ENCODE measurements at places on chromosomes 4 and X. TPM values are rescaled to one million over a fixed set of nuclear protein-coding genes. Genes with fewer than 3 reads are reported as not detected.

GLRA3 gene
- not detected for polyA plus RNA-seq

SPOCK3 gene
- polyA plus RNA-seq, result 1.7 TPM

LETM1 gene
- polyA plus RNA-seq, result 12.1 TPM

AREG gene
- 0.24 TPM for polyA plus RNA-seq

XPNPEP2 gene
- 4.1 TPM for polyA plus RNA-seq

F8A2 gene
- polyA plus RNA-seq, result not detected

TBX22 gene
- not detected for polyA plus RNA-seq

MOSPD2 gene
- 9.1 TPM for polyA plus RNA-seq

UGT2B10 gene
- not detected for polyA plus RNA-seq

NAP1L3 gene
- polyA plus RNA-seq, result 10.8 TPM

TAF7L gene
- 0.12 TPM for polyA plus RNA-seq

AWAT1 gene
- not detected for polyA plus RNA-seq

F9 gene
- not detected for polyA plus RNA-seq

FRMD7 gene
- 0.43 TPM for polyA plus RNA-seq

ZXDB gene
- polyA plus RNA-seq, result 7.3 TPM

LRAT gene
- 0.14 TPM for polyA plus RNA-seq

DNA sequence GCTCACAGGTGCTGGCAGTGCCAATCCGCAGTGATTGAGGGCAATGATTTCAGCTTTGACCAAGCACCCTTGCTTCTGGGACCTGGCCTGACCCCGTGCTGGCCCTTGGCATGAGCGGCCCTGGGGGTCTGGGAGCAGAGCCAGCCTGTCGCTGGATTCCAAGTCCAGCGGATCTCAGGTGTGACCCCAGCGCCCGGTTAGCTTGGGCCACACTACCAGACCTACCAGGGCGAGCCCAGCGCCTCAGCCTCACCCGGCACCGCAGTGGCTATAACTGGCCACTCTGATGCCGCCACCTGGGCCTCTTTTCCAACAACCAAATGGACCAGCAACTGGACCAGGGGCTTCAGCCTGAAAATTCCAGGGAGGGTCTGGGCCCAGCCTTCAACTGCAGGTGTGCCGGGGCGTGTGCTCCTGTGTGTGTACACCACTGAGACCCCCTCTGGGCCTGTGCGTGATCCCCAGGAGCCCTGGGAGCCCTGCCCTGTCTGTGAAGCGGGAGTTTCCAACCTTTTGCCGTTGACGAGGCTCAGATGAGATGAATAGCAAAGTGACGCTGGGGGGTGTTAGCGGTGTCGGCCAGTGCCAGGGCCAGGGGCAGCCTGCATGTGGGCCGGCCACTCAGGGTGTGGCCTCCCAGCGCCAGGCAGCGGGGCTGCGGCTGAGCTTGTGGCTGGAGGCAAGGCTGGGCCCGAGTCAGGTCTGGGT is 658 bp downstream of the SH3TC1 start:
- DNase-seq, result no peak

DNA sequence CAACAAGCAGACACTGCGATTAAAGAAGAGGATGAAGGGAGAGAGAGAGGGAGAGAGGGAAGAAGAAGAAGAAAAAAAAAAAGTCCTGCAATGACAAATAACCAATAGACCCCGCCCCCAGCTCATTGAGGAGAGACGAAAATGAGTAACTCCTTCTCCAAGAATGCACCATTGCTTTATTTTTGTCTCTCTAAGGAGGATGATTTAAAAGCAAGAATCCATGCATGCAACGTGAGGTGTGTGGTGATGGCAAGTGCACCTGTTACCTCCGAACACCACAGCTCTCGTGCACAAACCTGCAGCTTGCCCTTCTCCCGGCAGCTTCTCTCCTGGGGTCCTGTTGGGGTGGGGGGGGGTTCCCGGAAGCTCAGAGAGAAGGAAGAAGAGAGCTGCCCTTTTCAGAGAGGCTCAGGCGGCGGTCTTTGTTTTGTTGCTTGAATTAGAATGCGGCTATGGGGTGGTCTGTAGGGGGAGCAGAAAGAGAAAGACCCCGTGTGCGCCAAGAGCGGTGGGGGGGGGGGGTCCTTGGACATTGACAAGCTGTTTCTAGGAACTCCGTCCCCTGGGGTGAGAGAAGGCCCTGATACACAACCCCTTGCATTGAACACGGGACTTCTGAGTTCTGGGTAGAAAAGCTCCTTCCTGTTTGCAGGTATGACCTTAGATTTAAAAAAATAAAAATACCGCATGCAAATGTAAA is 100.7 kb downstream of the CRLF2 start:
- DNase-seq, result no peak

- no peak for DNase-seq
These were observed 187.2 kb downstream of the RAB28 start for GRCh38 chr4:13296986-13297385.

- no peak for DNase-seq
These were observed 213.6 kb upstream of the PGRMC2 start for GRCh38 chr4:128501239-128501638.

- DNase-seq, result no peak
These were observed 11.7 kb downstream of the XK start for GRCh38 chrX:37697169-37697760.

DNA sequence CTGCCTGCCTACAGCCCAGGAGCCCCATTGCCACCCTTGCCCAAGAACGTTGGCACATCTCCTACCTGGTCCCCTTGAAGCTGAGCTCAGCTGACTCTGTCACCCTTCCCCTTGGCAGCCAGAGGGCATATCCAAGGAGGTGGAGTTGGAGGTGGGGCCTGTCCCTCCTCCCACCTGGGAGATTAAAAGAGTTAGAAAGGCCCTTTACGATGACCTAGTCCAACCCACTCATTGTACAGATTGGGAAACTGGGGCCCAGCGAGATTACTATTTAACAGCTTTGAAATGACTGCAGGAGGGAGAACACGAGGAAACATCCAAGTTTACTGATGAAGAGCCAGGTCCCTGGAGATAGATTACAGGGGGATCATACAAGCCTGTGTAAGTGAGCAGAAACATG is at the start of gene P2RY4:
Gene P2RY4 (minus strand): TSS at position 101 of the 400 bp plus-strand sequence. CDS start 580 bp downstream, outside the sequence.
- no peak for DNase-seq

- no peak for DNase-seq
These were observed 16.2 kb upstream of the GPKOW start for GRCh38 chrX:49139713-49140112.

DNA sequence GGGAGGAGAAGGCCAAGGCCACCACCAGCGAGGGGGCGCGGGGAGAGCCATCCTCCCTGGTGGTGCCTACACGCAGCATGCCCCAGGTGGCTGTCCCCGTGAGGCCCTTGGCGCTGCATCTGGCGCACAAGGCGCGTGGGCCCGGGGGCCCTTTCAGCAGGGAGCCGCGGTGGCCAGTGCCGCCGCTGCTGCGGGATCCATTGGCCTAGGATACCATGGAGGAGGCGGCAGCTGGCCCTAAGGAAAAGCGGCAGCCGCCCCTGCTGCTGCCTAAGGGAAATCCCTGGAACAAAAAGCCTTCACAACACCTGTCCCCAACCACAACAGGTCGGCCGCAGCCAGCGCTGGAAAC is 1059.6 kb downstream of the TECRL start:
- DNase-seq, result no peak

- DNase-seq, result peak; percentile 2
These were observed 78.6 kb downstream of the NAP1L3 start for GRCh38 chrX:93594780-93595179.

DNA sequence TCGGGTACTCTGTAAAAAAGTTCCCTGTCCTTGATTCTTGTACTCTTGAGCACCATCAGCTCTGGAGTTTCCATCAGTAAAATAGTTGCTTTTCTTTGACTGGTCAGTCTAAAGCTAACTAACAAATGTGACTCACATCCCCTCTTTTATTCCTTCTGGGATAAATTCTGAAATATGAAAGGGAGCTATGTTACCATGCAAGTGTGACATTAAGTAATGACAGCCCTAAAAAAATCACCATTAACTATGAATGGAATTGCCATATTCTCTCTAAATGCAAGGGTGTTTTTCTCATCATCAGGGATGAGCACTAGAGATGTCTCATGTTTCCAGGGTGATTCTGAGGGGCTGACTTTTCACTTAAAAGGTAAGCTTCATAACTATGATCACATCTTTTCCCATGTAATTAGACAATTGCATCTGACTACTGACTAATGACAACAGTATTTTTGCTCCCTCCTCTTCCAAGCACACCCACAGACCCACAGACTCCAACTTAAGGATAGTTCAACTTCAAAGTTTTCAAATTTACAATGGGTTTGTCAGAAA is 26.9 kb upstream of the RASGEF1B start:
- peak; percentile 14 for DNase-seq

DNA sequence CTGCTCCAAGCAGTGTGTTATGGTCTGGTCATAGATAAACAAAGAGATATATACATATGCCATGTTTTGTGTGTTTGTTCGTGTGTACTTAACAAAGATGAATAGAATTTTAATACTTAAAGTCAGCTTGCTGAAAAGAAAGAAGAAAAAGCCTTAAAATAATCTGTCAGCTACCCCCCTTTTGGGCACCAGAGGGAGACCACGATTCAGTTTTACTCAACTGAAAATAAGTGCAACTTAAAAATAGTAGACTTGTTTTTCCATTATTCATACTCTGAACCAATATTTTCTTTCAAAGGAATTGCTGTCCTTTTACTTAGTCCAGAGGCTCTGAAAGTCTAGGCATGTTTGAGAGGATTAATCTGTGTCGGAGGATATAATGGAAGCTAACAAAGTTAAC is 181.7 kb upstream of the AGTR2 start:
- peak; percentile 47 for DNase-seq

- DNase-seq, result no peak
These were observed 85.9 kb upstream of the PAQR3 start for GRCh38 chr4:79025170-79025569.

- DNase-seq, result no peak
These were observed 3.9 kb upstream of the FAAH2 start for GRCh38 chrX:57282568-57282967.

DNA sequence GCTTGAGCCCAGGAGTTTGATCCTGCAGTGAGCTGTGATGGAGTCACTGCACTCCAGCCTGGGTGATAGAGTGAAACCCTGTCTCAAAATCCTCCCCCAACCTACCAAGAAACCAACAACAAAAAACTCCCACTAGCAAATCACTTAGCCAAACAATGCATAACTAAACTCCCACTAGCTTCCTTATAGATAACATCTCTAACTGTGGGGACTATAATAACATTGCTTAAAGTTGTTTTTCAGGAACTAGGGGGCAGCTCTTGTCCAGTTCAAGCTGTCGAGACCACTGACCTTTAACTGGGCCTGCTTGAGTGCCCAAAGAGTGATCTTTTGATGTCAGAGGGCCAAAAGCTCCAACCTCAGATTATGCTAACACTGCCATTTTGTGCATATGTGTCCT is 81.7 kb downstream of the FREM3 start:
- no peak for DNase-seq

- no peak for DNase-seq
These were observed 506.4 kb upstream of the PABPC4L start for GRCh38 chr4:134708026-134708425.

DNA sequence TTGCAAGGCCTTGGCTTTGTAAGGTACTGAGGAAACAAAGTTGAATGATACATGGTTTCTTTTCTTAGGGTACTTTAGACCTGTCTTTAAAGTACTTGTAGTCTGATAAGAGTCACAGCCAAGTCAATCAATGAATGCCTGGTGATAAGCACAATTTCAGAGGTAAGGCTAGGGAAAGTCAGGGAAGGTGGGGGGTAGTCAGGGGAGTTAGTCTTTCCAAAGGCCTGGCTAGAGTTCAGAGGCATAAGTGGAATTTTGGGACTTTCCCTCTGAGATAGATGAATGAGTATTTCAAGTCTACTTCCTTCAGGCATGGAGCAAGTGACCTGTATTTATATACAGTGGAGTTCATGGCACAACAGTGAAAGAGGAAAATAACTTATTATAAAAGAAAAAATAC is 78.3 kb downstream of the SLC4A4 start:
- DNase-seq, result no peak

DNA sequence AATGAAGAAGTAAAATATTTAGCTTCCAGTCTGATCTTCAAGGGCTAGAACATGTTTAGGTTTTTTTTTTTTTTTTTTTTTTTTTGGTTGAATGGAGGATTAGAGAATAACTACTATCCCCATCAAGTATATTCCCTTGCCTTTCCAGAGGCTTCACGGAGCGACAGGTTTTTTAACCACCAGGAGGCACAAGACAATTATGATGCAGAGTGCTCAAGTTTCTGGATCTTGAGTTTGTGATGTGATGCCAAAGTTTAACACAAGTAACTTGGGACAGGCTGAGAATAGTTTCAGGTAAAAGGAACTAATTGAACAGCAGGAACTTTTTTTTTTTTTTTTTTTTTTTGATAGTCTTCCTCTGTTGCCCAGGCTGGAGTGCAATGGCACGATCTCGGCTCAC is 30.3 kb downstream of the CCNI start:
- no peak for DNase-seq

DNA sequence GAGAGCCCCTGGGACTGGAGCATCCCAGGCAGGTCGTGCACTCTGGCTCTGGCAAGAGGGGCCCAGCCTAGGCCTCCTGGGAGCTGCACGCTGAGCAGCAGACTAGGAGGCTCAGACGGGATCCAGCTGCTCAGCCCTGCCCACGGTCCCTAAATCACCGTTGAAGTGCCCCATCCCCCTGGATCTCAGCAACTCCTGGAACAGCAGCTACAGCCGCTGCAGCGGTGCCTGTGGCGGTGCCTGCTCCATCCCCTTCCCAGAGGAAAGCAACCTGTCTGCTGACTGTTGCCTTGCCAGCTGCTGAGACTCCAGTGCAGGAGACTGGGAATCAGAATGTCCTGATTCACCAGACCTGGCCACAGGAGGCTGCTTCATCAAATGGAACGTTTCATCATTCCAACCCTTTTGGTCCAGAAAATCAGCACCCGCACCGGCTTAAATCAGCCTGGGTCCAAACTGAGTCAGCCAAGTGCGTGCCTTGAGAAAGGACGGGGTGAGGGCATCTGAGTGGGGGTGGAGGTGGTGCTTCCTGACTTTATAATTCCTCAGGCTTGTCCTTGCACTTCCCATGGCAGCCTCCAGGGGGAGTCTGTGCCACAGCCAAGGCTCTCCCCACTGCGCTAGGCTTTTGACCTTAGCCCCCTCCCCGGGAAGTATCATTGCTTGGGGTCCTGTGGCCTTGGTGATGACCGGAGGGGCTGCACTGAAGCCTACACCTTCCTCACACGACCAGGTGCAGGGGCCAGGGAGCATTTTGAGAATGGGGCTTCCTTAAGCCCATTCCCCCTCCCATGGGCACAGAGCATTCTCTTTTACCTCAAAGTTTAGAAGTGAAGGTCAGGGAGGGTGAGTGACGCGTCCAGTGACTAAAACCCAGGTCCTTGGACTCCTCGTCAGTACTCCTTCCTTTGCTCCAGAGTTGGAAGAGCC is 6.5 kb downstream of the ZNF185 start:
- peak; percentile 19 for DNase-seq

Data from muscle of back (tissue), 13 donors.